ENCODE measurements at places on chromosomes 6 and 20. TPM values are rescaled to one million over a fixed set of nuclear protein-coding genes. Genes with fewer than 3 reads are reported as not detected.

The RAD21L1 gene
- 1.0 TPM for total RNA-seq

The MAN1A1 gene
- 3.2 TPM for total RNA-seq

The GJA10 gene
- not detected for total RNA-seq

The SOX4 gene
- total RNA-seq: 71.9 TPM

The HLA-G gene
- 0.62 TPM for total RNA-seq

The NOTCH4 gene
- 2.0 TPM for total RNA-seq

The PHF3 gene
- 40.0 TPM for total RNA-seq

The ARMH2 gene
- not detected for total RNA-seq

The MYLK2 gene
- total RNA-seq: 0.87 TPM
